Common myeloid progenitor, CD34-positive (primary cell): ENCODE measurements at places on chromosomes 7 and 10.
A peak's percentile ranks its signal among the peaks of the same experiment; 100 is the strongest.

DNA sequence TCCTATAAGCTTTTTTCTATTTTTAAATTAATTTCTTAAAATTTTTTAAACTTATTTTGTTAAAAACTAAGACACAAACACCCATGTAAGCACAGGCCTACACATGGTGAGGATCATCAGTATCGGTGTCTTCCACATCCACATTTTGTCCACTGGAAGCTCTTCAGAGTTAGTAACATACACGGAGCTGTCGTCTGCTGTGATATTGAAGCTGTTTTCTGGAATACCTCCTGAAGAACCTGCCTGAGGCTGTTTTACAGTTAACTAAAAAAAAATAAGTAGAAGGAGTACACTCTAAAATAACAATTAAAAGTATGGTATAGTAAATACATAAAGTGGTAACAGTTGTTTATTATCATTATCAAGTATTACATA lies 17.7 kb downstream of the KLLN start:
- DNase-seq, result no peak

DNA sequence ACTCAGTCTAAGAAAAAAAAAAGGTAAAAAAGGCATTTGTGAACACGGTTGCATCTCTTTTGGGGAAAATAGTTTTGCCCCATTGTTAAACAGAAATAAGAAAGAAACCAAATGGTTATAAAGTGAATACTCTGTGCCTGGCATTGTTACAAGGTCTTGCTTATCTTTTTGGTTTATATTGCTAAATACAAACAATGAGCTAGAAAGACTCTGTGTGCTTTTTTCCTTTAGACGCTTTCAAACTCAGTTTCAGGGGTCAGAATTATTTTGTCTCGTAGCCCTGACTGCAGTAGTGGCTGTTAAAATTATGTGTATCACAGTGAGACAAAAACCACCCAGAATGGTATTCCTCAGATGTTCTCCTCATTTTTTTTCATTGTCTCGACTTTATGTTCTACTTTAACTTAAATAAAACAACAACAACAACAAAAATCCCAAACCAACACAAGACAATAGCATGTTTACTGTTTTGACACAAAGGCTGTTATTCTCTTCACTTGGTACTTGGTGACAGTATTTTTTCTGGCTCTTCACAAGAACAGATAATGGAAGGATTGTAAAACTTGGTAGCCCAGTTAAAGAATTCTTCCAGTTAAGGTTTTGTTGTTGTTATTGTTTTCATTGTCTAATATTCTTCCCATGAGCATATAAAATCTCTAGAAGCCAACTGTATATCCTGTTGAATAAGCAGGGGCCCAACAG lies 190.1 kb downstream of the PLXDC2 start:
- DNase-seq, result no peak

DNA sequence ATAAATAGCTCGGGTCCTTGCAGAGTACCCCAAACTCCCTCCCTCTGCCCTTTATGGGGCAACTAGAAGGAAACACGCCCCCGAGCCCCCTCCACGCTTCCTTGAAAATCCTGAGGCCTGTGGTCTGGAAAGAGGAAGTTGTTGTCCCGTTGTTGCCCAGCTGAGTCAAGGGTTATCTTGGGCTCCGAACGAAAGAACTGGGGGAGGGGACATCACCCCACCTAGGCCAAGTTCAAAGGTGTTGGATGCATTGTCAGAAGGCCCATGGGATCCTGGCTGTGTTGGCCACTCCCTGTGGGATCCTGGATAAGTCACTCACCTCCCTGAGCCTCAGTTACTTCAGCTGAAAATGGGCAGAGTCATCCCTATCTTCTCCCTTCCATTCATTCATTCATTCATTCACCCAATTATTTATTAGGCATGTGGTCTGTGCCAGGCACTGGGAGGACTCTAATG lies at the start of gene CCL24:
Gene CCL24, minus strand, starts transcription at position 26 of the 456 bp plus-strand sequence. CDS start 91 bp downstream, outside the sequence.
- DNase-seq, result peak; percentile 54

- no peak for DNase-seq
Observed at GRCh38 chr10:69104994-69105790, 17.3 kb downstream of the SRGN start.

DNA sequence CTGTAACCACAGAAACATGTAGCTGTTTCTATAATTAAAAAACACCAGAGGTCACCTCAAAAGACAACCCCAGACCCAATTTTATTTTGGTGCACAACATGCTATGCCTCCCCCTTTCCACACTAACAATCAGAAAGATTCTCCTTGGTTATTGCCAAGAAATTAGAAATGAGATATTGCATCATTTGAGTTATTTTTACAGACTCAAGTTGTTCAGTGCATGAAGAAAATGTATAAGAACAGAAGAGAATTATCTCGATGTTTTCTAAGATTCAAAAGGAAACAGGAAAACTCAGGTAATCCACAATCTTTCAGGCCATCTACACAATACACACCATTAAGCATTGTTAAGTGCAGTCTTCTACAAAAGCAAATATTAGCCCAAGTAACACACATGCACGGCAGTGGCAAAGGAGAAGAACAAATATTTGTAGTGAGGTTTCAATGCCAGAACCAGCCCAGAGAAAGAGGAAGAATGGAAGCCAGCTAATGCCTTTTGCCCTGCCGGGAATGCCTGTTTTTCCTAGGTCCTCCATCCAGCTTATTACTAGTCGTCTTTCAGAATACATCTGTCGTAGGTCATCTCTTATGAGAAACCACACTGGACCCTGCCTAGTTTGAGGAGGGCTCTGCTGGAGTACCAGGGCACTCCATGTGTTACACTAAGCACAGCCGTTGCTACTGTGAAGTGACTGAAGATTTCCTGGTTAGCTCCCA lies 67.6 kb upstream of the C1GALT1 start:
- DNase-seq, result no peak

DNA sequence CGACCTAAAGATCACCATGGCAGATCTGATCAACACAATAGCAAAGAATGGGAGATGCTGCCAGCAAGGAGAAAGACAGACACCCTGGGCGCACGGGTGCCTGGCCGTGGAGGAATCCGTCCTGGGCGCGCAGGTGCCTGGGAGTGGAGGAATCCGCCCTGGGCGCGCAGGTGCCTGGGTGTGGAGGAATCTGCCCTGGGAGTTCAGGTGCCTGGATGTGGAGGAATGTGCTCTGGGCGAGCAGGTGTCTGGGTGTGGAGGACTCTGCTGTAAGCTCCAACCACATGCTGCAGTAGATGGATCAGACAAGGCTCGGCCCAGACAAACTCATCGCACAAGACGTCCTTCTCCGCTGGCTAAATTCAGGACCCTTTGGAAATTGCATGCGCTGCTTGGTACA lies 346.3 kb upstream of the ADARB2 start:
- DNase-seq, result no peak

- no peak for DNase-seq
Observed at GRCh38 chr10:58560068-58560467, 47.4 kb downstream of the BICC1 start.

DNA sequence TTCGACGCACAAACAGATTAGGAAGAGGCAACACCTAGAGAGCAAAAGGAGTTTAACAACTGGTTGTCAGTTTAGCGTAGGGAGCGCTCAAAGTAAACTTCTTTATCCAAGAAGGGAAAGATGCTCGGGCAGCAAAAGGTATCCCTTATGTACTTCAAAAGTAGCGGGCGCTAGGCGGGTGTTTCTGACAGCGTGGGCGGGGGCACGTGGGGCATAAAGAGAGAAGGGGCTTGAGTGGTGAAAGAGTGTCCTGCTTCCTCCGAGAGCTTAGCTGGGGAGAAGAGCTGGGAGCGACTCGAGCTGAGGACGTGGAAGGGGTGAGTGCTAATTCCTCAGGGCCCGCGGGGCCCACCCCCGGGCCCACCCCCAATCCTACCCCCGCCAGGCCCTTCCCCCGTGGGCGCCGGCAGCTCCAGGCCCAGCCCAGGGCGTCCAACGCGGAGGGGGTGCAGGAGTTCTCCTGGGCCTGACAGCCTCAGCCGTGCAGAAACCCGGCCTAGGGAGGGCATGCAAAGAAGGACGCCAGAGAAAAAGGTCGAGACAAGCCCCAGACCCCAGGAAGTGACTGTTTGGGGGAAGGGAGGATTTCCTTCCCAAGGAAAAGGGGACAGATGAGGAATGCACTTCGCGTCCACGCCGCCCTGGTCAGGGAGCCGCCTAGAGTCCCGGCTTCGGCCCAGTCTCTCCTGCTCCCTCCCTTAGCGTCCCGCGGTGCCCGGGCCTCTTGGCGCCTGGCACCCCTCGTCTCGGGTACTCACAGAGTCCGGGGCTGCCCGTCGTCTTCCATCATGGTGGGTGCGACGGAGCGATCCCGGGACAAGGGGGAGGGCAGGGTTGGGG lies 868 bp downstream of the TIAL1 start:
- peak; percentile 22 for DNase-seq

DNA sequence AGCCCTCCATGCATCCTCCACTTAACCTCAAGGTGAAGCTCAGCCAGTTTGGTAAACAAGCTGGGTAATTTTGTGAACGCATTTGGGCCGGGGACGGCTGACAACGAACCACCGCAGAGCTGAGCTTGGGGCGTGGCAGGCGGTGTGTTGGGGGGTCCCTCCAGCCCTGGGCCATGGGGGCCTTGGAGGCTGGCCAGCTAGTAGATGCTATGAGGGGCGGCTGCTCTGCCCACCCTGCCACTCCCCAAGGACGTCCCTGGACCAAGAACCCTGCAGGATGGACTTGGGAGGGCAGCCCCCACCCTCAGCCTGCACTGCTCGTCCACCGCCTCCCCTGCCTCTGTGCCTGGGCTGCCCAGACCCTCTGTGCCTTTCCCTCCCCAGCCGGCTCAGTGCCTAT lies 12.0 kb upstream of the SCART1 start:
- no peak for DNase-seq

GRCh38 chr10:58734664-58735063 lies 222.0 kb downstream of the BICC1 start:
- no peak for DNase-seq
